Naive thymus-derived CD8-positive, alpha-beta T cell (primary cell): ENCODE measurements at places on chromosomes 7 and 10. TPM values are rescaled to one million over a fixed set of nuclear protein-coding genes. Genes with fewer than 3 reads are reported as not detected.

OR6V1 gene
- not detected for total RNA-seq

NSMCE4A gene
- 89.4 TPM for total RNA-seq

TDRD1 gene
- 0.18 TPM for total RNA-seq

GRCh38 chr7:158591944-158592343, 4.3 kb upstream of the PTPRN2 start:
- H3K36me3 ChIP-seq = peaks cover 2% of the 10 kb centered on the region
- H3K27me3 ChIP-seq = peaks cover 20% of the 10 kb centered on the region
- no peak overlapping the region for H3K27ac ChIP-seq
- no peak overlapping the region for H3K4me3 ChIP-seq
- DNase-seq = no peak
- peaks cover 5% of the 10 kb centered on the region for H3K4me1 ChIP-seq

- H3K27me3 ChIP-seq = peaks cover 15% of the 10 kb centered on the region
- no peaks in the 10 kb centered on the region for H3K4me1 ChIP-seq
- no peaks in the 10 kb centered on the region for H3K36me3 ChIP-seq
- H3K4me3 ChIP-seq = no peak overlapping the region
- no peak overlapping the region for H3K27ac ChIP-seq
- no peak for DNase-seq
Observed at GRCh38 chr7:29609162-29610037, 45.8 kb downstream of the PRR15 start.

DNA sequence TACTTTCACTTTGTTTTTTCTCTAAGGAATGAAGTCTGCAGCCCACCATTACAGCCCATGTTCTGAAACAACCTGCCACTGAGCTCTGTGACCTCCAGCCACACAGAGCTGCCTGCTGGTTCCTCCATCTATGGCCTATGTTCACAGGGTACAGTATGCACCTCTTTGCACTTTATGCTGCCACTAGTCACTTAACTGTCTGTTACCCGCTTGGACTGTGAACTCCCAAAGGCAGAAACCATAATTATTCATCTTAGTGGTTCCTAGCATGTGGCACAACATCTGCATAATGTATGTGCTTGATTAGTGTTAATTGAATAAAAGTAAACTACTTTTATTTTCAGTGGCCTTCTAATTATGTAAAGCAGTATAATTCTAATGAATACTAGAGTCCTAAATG, 95.5 kb upstream of the BET1 start:
- DNase-seq = no peak
- no peaks in the 10 kb centered on the region for H3K4me1 ChIP-seq
- H3K4me3 ChIP-seq = no peak overlapping the region
- H3K27me3 ChIP-seq = peaks cover 20% of the 10 kb centered on the region
- no peaks in the 10 kb centered on the region for H3K36me3 ChIP-seq

DNA sequence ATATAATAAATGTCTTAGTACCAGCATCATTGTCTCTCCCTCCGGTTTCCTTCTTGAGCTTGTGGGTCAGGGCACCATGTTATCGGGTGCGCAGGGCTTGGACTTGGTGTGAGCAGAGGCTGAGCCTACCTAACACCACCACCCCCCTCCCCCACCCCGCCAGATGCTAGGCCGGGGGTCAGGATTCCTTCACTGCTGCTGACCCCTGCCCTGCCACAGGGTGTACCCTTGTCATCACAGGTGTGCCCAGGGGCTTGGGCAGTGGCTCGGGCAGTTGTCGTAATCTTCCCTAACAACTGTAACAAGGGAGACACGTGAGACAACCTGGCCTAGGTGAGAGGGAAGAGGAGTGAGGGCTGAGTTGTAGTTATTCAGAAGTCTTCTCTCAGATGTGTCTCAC, 12.6 kb upstream of the NFKB2 start:
- no peak overlapping the region for H3K4me3 ChIP-seq
- no peaks in the 10 kb centered on the region for H3K27me3 ChIP-seq
- peaks cover 2% of the 10 kb centered on the region for H3K4me1 ChIP-seq
- no peaks in the 10 kb centered on the region for H3K36me3 ChIP-seq
- no peak for DNase-seq

DNA sequence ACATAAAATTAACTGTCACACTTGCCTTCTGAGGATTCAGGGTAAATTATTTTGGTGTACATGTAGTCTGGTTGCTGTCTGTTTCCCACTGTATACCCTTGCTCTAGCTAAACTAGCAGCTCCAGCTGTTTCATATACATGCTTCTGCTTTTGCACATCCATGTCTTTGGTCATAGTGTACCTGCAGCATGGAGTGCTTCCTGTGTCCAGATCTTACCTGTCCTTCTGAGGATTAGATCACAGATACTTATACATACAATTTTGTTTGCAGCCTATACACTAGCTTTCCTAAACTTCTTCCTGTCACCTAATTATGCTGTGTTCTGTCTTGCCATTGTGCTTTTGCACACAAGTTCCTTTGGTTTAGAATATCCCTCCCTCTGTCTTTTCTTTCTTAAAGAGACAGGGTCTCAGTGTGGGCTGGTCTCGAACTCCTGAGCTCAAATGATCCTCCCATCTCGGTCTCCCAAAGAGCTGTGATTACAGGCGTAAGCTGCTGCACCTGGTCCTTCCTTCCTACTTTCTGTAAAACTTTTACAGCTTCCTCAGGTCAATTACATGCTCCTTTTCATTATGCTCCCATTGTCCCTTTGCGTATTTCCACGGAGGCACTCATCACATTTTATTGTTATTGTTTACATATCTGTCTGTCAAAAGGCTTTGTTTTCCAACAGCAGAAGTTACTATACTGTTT, 33.8 kb downstream of the TPST1 start:
- H3K36me3 ChIP-seq = peaks cover 8% of the 10 kb centered on the region
- no peaks in the 10 kb centered on the region for H3K27me3 ChIP-seq
- H3K4me3 ChIP-seq = no peak overlapping the region
- no peak overlapping the region for H3K27ac ChIP-seq
- H3K4me1 ChIP-seq = peaks cover 10% of the 10 kb centered on the region

GRCh38 chr7:99624484-99624883, 7.7 kb downstream of the ZSCAN25 start:
- H3K4me3 ChIP-seq = peak overlapping the region; percentile 93
- peak; percentile 53 for DNase-seq
- no peaks in the 10 kb centered on the region for H3K36me3 ChIP-seq
- no peaks in the 10 kb centered on the region for H3K27me3 ChIP-seq

DNA sequence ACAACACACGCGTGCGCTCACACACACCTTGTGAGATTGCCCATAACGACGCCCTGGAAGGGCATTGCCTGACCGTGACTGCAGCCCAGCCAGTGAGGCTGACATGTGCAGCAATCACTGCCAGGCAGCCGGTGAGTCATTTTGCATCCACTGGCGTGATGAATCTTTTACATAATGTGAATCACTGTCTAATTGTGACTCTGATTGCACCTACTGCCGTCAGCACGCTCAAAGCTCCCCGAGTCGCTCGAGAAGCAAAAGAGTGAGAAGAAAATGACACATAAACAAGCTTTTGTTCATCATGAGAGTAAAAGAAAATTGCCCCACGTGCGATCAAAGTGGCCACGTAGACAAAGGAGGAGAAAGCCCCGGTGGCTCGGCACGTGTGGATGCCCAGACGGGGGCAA, 117.4 kb upstream of the PFKP start:
- DNase-seq = no peak
- no peak overlapping the region for H3K27ac ChIP-seq
- H3K4me1 ChIP-seq = no peaks in the 10 kb centered on the region
- no peaks in the 10 kb centered on the region for H3K36me3 ChIP-seq
- peaks cover 28% of the 10 kb centered on the region for H3K27me3 ChIP-seq
